ENCODE measurements at places on chromosomes 3 and 15. TPM values are rescaled to one million over a fixed set of nuclear protein-coding genes. Genes with fewer than 3 reads are reported as not detected.

DNA sequence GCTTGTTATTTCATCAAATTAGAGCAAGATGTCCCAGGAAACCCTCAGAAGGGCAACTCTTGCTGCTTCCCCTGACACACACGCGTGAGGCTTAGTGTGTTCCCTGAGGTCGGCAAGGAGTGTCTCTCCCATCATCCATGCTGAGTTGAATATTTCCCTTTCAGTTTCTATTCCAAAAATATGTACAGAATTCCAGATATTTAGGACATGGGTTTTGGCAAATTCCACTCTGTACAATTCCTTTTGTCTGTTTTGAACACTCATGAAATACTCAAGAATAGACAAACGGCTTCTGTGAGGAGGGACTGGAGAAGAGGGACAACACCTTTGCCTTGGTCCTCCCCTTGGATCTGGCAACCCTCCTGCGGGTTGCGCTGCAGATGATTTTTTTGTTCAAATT lies 138.0 kb downstream of the DUT start:
- no peak for DNase-seq

GRCh38 chr15:97991972-97992541 lies 31.6 kb downstream of the ARRDC4 start:
- DNase-seq = no peak

- peak; percentile 79 for DNase-seq
Measured at GRCh38 chr3:50275996-50276761, 2.7 kb upstream of the LSMEM2 start.

Gene SAXO2
- total RNA-seq = 22.8 TPM

GRCh38 chr3:129942296-129942695 lies 32.2 kb upstream of the TRH start:
- peak; percentile 96 for DNase-seq

Gene LMAN1L
- total RNA-seq = not detected

GRCh38 chr15:55858661-55859060 lies 115.7 kb upstream of the PRTG start:
- no peak for DNase-seq

- DNase-seq = peak; percentile 70
Measured at GRCh38 chr3:63724987-63725386, 72.5 kb downstream of the SNTN start.

GRCh38 chr3:22980346-22980745 lies 222.8 kb upstream of the UBE2E2 start:
- DNase-seq = no peak

DNA sequence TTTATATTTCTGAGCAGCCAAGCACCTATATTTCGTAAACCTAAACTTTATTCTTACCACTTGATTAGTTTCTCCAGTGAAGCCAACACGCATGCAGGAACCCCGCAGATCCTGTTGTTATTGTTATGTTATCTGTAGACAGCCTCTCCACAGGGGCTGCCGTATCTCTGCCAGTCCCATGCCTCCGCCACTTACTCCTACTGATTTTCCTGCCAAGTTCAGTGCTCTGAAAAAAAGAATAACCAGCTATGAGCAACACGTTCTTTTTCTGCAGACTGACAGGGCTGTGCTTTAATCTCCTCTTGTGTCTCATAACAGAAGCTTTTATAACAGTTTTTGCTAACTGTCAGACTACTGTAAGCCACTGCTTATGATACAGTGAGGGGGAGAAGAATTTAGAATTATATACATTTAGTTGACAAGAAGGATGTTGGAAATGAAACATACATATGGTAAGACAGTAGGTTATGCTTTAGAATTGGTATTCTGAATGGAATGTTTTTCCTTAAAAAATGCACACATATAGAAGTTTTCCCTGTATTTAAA lies 347.4 kb downstream of the SI start:
- peak; percentile 62 for DNase-seq

DNA sequence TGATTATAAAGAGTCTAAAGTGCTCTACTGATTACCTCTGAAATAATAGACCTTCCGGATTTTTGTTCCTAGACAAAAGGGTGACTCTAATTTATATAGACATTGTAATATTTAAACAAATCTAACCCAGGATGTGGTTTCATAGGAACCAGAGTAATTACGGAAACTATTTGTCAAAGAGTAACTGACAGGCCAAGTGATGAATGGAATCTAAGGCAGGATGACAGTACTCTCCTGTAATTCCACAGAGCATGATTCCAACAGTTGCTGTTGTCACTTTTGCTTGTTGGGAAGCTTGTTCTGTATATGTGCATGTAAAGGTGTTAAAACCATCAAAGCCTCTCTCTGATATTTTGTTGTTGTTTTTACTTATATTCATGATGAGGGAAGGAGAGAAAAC lies 1141.0 kb downstream of the IGSF11 start:
- no peak for DNase-seq

DNA sequence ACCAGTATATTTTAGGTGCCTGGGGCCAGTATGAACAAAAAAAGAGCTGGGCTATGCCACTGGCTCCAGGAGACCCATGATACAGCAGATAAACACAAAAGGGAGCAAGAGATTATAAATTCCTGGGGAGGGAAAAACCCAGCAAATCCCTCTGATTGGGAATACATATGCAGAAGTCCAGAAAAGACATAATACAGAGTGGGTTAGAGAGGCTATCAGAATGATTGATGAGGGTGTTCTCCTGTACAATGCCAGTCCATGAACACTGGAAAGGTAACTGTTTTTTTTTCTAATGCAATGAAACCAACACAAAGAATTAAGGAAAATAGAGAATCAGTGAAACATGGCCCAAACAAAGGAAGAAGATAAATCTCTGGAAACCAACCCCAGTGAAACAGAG lies 5.4 kb upstream of the VPS39 start:
- no peak for DNase-seq

- no peak for DNase-seq
Measured at GRCh38 chr3:107910713-107911259, 180.0 kb downstream of the CD47 start.

GRCh38 chr3:181699171-181699903 lies 12.4 kb upstream of the SOX2 start:
- DNase-seq = peak; percentile 75

- no peak for DNase-seq
Measured at GRCh38 chr15:89112341-89112971, 24.2 kb downstream of the ABHD2 start.

Gene ATP8B4
- total RNA-seq = 0.64 TPM

DNA sequence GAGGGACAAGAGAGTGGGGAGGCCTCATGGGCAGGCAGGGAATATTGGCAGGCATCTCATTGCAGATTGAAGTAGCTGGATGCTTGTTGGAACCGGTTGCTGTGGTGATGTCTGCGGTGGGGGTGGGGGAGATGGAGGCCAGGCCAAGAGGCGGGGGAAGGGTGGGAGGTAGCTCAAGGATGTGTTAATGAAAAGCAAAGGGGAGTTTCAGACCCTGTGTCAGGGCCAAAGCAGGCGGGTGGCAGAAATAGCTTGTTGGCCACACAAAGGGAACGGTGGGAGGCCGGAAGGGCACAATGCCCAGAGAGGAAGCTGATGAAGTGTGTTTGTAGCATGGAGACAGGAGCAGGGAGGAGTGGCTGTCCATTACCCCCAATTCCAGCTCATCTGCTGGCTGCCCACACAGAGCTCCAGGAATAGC lies 28.0 kb downstream of the CCDC33 start:
- peak; percentile 69 for DNase-seq

DNA sequence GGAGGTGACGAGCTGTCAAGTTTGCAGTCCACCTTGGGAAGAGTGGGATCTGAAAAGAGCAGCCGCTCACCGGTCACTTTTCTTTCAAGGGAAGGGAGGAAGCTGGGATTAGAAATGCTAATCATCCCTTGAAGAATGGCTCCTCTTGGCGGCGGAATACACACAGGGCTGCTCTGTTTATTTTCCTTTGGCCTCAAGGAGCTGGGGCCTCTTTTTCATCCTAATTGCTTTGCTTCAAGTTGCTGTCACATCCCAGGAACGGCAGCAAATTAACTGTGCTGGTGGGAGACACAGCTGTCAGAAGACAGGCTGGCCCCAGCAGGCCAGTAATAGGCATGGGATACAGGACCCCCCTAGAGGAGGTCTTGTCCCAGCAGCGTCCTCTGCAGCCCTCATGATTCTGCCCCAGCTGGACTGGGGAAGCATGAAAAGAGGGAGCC lies 6.7 kb downstream of the KBTBD13 start:
- DNase-seq = peak; percentile 82

Gene ACTC1
- total RNA-seq = 42.5 TPM

GRCh38 chr15:101657968-101658784 lies 6.0 kb upstream of the TM2D3 start:
- DNase-seq = no peak

GRCh38 chr3:79887213-79887612 lies 119.4 kb upstream of the ROBO1 start:
- DNase-seq = no peak

Gene IGDCC3
- 13.4 TPM for total RNA-seq

Gene ADCY5
- total RNA-seq = 3.9 TPM

DNA sequence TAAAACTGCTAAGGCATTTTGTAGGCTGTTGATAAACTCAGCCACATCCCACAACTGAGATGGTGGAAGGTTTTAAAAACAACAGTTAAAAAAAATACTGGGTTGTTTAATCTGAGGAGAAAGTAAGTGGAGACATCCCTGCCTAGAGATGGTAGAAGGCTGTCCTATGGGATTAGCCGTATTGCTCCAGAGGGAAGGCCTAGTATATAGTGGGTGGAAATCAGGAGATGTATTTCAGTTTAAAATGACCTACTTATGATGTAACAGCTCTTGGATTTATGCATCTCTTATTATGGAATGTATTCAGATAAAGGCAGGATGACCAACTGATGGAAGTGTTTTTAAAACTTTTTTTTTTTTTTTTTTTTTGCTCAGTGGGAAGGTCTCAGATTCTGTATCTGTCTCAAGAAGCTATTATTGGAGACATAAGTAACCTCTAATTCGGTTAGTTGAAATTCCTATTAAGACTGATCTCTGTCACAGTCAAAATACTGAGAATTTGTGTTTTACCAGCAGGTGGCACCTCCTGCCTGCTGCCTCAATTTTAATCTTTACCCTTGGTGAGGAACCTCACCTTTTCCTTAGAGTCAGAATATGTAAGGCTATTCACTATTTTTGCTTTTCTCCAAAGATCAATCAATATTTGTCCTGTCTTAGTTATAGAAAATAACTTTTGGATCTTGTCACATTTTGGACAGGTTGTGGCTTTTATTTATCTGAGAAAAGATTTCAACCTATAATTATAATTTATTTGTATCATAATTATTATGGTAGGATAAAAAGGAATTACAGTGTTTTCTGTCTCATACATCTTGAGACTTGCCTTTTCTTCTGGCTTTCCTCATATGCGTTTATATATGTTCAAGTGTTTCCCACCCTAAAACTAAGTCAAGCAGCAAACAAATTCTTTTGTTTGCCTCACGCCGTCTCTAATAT lies 63.0 kb downstream of the VPS8 start:
- DNase-seq = peak; percentile 63

DNA sequence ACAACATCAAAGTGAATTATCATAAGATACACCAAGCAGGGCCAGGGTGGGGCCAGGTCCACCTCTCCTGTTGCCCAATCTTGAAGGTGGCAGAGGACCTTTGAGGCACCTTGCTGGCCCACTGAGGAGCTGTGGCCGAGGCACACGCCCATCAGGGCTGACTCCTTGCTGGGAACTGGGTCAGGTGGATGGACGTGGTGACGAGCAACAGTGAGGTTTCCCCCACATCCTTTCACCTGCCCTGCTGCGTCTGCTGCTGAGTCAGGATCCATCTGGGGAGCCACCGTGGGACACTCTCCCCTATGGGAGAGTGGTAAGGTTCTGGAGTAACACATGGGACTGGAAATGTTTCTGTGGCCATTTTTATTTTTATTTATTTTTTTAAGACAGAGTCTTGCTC lies 17.3 kb upstream of the FURIN start:
- no peak for DNase-seq

Gene CRABP1
- 91.0 TPM for total RNA-seq

DNA sequence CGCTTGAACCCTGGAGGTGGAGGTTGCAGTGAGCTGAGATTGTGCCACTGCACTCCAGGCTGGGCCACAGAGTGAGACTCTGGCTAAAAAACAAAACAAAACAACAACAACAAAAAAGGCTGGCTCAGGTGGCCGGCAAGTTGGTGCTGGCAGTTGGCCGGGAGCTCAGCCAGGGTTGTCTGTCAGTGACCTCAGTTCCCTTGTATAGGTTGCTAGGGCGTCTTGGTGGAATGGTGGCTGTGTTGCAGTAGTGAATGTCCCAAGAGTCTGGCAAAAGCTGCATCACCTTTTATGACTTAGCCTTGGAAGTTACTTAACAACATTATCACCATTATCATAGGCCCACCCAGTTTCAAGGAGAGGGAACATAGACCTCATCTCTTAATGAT lies 40.6 kb downstream of the ASB7 start:
- no peak for DNase-seq

DNA sequence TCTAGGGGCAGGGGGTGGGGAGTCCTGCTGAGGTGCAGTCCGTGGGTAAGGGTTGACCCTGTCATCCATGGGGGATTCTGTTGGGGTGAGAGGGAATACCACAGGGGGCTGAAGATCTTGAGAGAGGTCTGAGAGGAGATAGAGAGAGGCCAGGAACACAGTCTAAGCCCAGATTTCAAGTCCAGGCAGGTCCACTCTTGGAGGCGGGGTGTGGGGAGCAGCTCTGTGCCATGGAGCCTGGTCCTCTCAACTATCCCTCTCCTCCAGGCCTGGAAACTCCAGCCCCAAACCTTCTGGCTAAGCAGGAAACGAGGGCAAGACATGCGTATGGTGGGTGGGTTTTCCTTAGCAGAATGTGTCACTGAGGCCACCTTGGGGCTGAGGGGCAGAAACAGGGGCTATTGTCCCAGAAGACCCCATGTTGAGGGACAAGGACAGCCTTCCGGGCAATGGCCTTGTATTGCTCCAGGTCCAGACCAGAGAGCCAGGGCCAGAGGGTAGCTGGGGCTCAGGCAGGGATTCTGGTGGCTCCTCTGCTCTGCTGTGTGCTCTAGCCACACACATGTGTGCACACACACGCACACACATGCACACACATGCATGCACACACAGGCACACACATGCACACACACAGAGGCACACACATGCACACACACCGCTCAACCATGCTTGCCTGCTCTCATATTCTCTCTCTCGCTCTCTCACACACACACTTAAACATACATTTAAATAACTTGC lies 48.6 kb upstream of the MAGEF1 start:
- no peak for DNase-seq

- DNase-seq = no peak
Measured at GRCh38 chr3:111332488-111333080, 209.4 kb upstream of the CD96 start.

DNA sequence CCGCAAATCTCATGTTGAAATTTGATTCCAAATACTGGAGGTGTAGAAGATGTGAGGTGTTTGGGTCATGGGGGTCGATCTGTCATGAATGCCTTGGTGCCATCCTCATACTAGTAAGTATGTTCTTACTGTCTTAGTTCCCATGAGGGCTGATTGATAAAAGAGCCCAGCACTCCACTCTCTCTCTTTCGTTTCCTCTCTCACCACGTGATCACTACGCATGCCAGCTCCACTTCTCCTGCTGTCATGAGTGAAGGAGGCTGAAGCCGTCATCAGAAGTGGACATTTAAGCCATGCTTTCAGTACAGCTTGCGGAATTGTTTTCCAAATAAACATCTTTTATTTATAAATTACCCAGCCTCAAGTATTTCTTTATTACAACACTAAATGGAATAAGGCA lies 6.1 kb downstream of the OR5H15 start:
- DNase-seq = no peak

Gene ECE2
- total RNA-seq = not detected

Gene TM4SF1
- not detected for total RNA-seq

- DNase-seq = no peak
Measured at GRCh38 chr3:15794303-15794771, 3.4 kb downstream of the ANKRD28 start.

Data from endodermal cell (in vitro differentiated cells).